ENCODE measurements at places on chromosomes 6 and 20.

- no peak for DNase-seq
These were observed 34.5 kb upstream of the FAM184A start for GRCh38 chr6:119112812-119113530.

- no peak for DNase-seq
These were observed 104.0 kb upstream of the ASF1A start for GRCh38 chr6:118789954-118790353.

- no peak for DNase-seq
These were observed 26.9 kb upstream of the VEGFA start for GRCh38 chr6:43742931-43743632.

GRCh38 chr6:5893295-5893694, 113.4 kb downstream of the NRN1 start:
- DNase-seq = no peak

DNA sequence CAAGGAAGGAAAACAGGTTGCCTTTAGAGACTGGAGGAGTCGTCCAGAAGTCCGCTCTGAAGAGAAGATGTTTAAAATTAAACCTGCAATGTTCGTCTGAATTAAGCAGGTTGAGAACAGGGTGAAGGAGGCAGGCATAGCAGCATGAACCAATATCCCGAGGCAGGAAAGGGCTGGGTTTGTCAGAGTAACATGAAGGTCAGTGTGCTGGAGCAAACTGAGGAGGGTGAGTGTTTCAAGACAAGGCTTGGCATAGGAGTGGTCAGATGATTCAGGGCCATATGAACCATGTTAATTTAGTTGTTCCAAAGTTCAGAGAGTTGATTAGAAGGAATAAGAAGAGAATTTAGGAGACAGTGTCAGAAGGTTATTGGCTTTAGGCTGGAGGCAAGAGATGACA, 93.3 kb downstream of the UTRN start:
- DNase-seq = no peak

DNA sequence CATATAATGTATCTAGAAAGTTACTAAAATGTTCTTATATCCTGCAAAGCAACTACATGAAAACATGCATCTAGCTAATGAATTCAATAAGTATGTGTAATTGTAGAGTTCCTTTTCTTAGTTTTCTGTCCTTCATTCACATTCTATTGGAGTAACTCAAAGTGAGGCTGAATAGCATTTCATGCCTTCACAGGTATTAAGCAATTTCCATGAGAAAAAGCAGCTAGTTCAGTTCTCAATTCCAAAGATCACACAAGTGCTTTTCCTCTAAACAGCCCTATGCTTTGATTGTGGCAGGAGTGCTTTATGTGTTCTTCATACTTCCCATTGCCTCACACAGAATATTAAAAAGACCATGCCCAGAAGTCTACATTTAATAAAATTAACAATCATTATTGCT, 274.9 kb downstream of the RFPL4B start:
- DNase-seq = no peak

- DNase-seq = no peak
These were observed 35.7 kb downstream of the KCNB1 start for GRCh38 chr20:49446808-49447207.

- DNase-seq = no peak
These were observed 1.6 kb upstream of the TOMM6 start for GRCh38 chr6:41785689-41786450.

- no peak for DNase-seq
These were observed 157.5 kb downstream of the ADGRG6 start for GRCh38 chr6:142459271-142459670.

- DNase-seq = no peak
These were observed 192.5 kb downstream of the PTPRK start for GRCh38 chr6:128327890-128328289.

DNA sequence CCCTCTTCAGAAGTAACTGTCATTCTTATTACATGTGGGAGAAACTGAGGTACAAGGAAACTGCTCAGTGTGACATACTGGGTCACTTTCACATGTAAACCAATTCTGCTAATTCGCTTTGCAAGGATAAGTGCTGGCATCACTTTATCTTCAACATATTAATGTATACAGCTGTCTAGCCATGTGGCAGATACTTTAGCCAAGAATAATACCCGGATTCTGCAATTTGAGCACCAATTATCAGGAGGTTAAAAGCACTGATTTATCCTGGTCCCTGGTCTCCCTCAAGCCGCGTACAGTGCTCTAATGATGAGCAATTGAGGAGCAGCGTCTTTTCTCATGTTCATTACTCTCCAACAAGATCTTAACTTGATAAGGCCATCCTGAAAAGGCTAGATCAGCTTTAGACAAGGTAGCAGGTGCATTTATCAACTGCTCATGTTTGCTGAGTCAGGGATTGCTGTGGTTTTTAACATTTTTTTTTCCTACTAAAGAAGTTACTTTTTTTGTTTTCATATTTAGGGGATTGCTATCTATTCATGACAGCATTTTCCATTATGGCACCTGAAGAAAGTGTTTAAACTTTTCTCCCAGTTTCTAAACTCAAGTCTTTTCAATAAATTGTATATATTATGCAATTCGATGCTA, 1066.3 kb upstream of the MAP3K7 start:
- DNase-seq = no peak

DNA sequence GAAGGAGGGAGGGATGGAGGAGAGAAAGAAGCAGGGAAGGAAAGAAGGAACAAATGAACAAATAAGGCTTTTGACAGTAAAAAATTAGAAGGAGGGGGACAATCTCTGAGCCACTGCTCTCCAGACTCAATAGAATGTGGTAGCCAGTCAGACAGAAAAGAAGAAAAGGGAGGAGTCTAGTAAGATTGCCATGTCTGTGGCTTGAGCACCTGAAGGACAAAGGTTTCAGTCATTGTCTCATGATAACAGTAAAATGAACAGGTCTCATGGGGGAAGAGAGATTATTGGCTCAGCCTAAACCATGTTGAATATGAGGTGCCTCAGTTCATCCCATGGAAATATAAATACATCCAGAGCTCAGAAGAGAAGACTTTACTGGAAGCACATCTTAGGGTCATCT, 14.0 kb upstream of the LOC128125822 start:
- DNase-seq = no peak

DNA sequence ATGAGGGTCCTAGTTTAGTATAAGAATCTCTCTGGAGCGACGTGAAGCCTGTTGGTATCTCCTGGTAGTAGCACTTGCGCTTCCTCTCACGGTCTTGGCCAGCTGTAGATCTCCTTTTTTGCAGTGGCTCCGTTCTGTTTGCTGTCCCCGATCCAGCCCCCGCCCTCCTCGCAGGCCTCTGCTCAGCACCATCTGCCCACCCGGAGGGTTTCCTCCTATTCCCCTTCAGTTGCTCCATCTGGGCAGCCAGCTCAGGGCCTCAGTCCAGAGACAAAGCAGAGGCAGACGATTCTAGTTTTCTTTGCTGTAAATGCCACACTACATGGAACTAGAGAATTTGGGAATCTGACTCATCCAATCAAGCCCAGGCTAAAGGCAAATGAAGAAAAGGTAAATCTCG, 126.6 kb downstream of the TIAM2 start:
- DNase-seq = no peak

- no peak for DNase-seq
These were observed 108.4 kb downstream of the SCML4 start for GRCh38 chr6:107715550-107716321.

GRCh38 chr20:58361481-58362205, 27.4 kb upstream of the VAPB start:
- DNase-seq = no peak

DNA sequence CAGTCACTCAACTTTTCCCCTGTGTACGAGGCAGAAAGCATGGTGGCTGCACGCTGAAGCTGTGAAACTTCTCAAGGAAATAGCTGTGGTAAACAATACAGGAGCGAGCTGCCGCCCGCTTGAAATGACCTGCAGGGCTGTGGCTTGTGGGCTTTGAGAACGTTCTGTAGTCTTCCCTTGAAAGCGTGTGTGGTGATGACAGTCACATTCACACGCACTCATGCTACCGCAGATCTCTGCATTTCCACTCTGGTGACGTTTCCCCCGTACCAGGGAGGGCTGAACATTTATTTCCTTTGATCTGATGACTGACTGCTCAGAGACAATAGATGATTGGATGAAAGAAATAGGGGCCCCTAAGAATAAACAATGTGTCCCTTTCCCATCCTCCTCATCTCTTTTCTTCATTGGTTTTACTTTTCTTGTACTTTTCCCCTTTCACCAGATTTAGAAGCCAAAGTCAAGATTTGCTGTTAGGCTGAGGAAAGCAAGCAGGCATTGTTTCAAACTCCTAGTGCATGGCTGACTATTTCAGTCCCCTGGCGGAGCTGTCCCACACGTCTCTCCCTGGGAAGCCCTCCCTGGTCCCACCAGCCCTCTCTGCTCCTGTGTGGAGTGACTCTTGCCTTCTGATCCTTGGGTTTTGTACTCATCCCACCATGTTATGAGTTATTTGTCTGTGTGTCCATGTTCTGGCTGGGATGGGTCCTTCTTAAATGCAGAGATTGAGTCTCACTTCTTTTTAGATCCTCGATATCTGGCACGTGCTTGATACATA, 3.9 kb downstream of the SYTL3 start:
- DNase-seq = peak; percentile 76

GRCh38 chr6:53241938-53242337, 93.3 kb upstream of the GCM1 start:
- DNase-seq = no peak

- no peak for DNase-seq
These were observed 207.4 kb downstream of the MYLK4 start for GRCh38 chr6:2543321-2543720.

GRCh38 chr6:2863901-2864300, 22.2 kb upstream of the SERPINB1 start:
- DNase-seq = no peak

Measured in stimulated activated CD8-positive, alpha-beta memory T cell treated with anti-CD3 and anti-CD28 coated beads, Interleukin-12 subunit alpha, Interleukin-12 subunit beta, amount 100 ng/mL, for 1 hour (primary cell).